Gastrocnemius medialis (tissue), 4 donors: ENCODE measurements at places on chromosomes 7 and 10.

DNA sequence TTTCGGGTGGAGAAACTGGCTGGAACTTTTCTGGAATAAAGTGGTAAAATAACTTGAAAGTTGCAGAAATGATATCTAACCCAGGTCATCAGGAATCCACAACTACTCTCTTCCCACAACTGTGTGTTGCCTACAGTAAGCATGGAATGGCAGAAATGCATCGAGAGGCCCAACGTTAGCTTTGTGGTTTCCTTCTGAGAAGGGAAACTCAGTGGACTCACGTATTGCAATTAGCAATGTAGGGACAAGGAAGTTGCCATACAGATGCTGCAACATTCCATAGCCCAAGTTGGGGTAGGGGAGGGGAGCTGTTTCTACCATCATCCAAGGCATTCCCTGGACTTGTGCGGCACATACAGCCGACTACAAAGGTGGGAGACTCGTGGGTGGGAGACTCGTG lies 1.9 kb downstream of the PON1 start:
- no peak for DNase-seq

- no peak for DNase-seq
Observed at GRCh38 chr7:88396948-88397322, 90.2 kb upstream of the STEAP4 start.

GRCh38 chr10:101818872-101819633 lies 809 bp upstream of the OGA start:
- peak; percentile 56 for DNase-seq

GRCh38 chr7:27116031-27116961 lies 13.8 kb upstream of the HOXA2 start:
- DNase-seq, result no peak

GRCh38 chr10:74123081-74123480 lies 27.5 kb downstream of the AP3M1 start:
- DNase-seq, result no peak
